ENCODE measurements at places on chromosomes 16 and 17.
A peak's percentile ranks its signal among the peaks of the same experiment; 100 is the strongest.

GRCh38 chr17:80504686-80505413 lies 28.4 kb upstream of the NPTX1 start:
- DNase-seq, result no peak

- DNase-seq, result no peak
Observed at GRCh38 chr17:66432996-66433551, 130.7 kb downstream of the PRKCA start.

DNA sequence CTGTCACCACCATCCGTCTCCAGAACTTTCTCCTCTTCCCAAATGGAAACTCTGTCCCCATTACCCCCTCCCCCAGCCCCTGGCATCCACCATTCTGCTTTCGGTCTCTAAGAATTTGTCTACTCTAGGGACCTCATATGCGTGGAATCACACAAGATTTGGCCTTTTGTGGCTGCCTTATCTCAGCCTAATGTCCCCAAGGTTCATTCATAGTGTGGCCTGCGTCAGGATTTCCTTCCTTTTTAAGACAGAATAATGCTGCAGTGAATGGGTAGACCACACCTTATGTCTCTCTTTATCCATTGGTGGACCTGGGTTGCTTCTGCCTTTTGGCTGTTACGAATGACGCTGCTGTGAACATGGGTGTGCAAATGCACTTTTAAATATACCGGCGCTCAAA lies 139.7 kb upstream of the PLCG2 start:
- no peak for DNase-seq

- DNase-seq, result peak; percentile 39
Observed at GRCh38 chr17:1398931-1399678, 917 bp downstream of the YWHAE start.

GRCh38 chr16:88732172-88732960 lies 26.1 kb downstream of the CTU2 start:
- no peak for DNase-seq

GRCh38 chr16:67372664-67373063 lies 20.6 kb downstream of the TPPP3 start:
- DNase-seq, result peak; percentile 48

DNA sequence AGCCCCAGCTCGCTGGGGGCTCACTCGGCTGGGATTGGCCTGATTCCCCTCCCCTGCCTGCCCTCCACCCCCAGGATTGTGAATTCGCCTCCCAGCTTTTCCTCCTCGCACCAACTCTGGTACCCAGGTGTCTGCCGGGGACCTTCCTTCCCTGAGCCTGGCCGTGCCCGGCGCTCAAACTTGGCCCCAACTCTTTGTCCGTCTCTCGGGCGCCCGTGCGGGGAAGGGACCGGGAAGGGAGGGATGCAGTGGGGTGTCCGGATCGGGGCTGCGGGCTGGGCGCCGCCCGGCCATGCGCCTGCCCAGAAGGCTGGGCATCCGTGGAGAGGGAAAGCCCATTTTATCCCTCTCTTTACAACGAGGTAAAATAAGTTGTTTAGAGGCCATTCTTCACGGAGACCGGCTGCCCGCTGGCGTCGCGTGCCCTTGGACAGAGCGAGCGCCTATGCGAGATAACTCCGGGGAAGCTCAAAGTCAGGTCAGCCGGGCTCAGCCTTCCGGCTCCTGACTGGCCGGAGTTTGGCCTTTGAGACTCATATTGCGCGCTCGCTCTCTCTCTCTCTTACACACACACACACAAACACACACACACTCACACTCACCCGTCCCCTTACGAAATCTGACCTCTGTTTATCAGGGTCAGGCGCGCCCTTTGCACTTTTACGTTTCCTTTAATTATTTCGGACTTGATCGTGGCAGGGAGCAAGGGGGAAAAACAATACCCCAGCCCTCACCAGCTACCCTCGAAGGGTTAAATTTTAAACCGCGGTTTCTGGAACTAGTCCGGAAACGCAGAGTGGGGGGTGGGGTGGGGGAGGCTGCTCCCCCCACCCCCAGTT lies 774 bp upstream of the MAF start:
- DNase-seq, result peak; percentile 27

DNA sequence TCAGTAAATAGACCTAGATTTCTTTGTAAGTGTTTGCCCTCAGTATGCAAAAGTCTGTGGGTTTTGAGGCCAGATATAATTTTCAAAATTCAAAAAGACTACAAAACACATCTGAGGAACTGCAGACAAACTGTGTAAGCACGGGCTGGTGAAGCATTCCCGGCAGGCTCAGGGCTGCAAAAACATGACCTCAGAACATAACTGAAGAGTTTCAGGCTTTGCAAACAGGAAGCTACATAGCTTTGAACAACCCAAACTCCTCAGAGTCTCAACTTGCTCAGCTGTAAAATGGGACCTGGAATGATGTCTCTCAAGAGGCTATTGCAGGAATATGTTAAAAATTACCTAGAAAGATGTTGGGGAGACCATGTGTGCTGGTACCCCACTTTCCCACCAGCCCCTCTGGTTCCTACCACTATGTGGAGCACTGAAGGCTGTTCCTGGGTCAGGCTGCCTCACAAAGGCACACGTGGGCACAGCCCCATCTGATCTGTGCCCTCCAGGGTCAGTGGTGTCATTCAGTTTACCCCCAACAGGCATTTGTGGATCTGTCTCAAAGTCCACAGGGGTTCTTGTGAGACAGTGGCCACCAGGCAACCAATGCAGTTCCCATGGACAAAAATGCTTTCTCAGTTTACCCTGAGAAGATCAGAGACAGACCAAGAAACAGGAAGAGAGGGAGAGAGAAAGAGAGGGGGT lies 72.9 kb downstream of the CREBBP start:
- DNase-seq, result no peak

- no peak for DNase-seq
Observed at GRCh38 chr17:56486732-56487131, 106.8 kb upstream of the NOG start.

DNA sequence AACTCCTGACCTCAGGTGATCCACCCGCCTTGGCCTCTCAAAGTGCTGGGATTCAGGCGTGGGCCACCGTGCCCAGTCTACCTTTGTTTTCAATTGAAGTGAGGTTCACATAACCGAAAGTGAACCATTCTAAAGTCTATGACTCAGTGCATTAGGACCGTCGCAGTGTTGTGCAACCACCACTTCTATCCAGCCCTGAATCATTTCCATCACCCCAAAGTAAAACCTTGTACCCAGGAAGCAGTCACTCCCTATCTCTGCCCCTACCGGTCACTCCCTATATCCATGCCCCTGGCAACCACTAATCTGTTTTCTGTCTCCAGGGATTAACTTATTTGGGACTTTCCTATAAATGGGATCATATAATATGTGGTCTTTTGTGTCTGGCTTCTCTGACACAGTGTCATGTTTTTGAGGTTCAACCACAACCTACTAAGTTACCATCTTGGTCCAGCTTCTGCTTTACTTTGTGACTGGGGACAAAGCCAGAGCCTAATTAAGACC lies 28.3 kb upstream of the CDC42EP4 start:
- peak; percentile 98 for DNase-seq

GRCh38 chr17:3533752-3534151 lies 23.9 kb downstream of the TRPV3 start:
- no peak for DNase-seq

- DNase-seq, result no peak
Observed at GRCh38 chr16:88910284-88911135, 44.0 kb upstream of the PABPN1L start.

DNA sequence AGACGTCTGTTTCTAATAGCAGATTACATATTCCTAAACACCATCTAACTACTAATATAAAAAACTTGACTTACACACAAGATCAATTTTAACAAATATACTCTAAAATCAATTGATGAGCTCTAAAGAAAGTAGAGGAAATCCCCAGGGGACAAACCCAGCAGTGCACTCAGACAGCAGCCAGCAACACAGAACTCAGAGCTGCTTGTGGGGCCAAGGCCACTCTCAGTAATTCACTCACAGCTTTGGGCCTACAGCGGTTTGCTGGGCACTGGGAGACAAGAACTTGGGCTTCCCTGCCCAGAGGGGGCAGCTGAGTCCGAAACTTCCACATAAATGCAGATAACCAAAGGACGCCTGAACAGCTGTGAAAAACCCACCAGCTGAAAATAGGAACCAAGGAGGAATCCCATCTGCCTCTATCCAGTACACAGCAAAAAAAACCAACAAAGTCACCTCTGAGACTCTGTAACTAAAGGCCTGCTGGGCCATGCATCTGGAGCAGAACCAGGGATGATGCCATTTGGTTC lies 21.4 kb downstream of the NPLOC4 start:
- no peak for DNase-seq

DNA sequence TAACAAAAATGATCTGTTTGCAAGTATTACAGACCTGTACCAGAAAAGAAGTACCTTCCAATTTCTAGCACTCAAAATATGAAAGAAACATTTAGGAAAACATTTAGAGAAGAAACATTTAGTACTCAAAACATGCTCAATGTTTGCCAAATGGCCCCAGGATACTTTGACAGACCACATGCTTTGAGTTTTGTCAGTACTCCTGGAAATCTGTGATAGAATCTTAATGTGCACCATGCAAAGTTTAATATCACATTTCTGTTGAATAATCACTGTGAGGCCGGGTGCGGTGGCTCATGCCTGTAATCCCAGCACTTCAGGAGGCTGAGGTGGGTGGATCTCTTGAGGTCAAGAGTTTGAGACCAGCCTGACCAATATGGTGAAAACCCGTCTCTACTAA lies 8.5 kb upstream of the ZC3H7A start:
- DNase-seq, result no peak

DNA sequence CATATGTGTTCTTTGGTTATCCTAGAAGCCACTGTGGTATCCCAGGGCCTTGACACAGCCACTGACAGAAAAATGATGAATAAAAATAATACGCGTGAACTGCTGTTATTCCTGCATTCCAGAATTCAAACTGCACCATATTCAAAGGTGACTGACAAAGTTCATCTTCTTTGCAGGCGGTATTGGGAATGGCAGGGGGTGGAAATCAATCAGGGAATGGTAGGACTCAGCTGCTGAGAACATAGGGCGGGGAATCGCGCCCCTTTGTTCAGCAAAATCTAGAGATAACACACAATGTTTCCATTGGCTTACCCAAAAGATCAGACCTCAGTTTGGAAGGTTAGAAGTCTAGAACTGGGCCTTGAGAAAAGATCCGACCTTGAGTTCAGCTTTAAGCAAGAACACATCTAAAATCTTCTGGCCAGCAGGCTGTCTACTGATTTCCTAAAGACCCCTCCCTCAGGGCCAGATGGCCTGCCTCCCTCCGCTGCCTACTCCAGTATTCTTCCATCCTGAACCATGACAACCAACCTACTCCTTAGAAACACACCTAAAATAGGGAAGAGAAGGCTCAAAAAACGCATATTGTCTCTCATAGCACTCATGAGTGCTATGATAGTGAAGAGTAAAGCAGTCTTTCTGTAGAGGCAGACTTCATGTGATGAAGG lies 34.1 kb downstream of the CDK5R1 start:
- no peak for DNase-seq

DNA sequence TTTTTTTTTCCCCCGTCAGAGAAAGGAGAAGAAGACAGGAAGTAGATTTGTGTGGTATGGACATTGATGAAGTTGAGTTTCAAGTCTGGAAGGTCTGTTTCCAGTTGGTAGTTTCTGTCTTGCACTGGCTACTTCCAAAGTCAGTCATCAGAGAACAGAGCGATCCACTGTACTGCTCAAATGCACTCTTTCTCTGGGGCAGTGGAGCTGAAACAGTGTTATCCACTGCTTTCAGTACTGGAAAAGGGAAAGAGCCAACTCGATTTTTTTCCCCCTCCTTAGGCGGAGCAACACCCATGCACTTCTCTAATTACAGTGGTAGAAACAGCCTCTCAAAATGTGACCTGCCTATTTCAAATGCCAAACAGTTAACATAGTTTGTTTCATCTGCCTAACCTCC lies 7.4 kb downstream of the PRKCA start:
- DNase-seq, result no peak

DNA sequence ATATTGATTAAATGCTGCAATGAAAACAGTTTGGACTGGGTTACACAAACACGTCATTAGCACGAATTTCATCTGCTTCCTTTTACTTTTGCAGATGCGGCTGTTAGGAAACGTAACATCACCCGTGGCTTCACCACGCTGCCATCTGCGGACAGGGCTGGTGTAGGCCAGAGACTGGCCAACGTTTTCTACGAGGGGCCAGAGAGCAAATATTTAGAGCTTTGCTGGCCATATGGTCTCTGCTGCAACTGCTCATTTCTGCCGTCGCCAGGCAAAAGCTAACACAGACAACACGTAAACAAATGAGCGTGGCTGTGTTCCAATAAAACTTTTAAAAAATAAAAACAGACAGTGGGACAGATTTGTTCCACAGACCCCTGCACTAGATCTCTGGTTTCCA lies 96.6 kb downstream of the ENGASE start:
- DNase-seq, result no peak

- DNase-seq, result no peak
Observed at GRCh38 chr16:87860553-87861299, 8.6 kb downstream of the SLC7A5 start.

DNA sequence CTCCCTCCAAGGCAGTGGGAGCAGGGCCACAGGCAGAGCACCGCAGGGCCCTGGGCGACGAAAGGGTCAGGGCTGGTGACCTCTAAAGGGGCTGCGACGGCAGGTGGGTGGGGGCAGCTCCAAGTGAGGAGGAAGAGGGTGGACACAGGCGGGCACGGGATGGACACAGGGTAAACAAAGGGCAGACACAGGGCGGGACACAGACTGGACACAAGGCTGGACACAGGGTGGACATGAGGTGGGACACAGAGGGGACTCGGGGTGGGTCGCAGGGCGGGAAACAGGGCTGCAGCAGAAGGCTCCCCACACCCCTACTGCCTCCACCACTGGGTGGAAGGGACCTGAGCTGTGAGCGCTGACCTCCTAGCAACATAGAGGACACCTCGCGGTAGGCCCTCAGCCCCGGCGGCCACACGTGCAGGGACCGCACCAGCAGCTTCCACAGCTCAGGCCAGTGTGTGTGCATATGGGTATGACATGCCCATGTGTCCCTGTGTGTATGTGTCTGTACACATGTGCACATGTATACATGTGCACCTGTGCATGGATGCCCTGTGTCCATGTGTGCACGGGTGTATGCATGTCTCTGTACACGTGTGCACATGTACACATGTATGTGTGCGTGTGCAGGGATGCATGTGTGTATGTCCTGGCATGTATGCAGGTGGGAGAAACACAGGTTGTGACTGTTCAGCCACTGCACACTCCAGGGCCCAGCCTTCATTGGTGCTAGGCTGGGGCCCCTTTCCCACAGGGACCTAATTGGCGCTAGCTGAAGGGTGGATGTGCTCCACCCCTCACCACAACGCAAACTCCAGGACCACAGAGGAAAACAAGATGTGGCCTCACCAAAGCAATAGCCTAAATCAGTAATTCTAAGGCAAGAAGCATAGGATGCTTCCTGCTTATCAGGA lies 7.6 kb downstream of the LMF1 start:
- DNase-seq, result no peak

DNA sequence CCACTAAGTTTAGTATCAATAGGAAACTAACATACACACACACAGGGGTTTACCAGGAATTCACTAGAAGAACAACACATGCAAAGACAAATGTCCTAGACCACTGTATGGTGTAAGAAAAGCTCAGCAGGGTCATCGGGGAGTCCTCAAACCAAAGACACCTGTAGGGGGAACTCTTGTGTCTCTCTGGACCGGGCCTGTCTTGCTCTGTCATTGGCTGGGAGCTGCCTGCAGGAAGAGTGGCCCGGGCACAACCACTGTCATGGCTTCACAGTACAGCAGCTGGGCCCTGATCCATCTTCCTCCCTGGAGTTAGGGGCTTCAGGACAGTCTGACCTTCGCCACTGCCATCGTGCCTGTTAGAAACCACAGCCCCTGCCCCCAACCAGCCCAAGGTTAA lies 263.6 kb upstream of the DYNLRB2 start:
- DNase-seq, result no peak

Measured in epithelial cell of esophagus (primary cell).